ENCODE measurements at places on chromosomes 5 and 9.

GRCh38 chr5:6910950-6911349 is 197.7 kb downstream of the TENT4A start:
- H3K27ac ChIP-seq, result no peak overlapping the region
- no peaks in the 10 kb centered on the region for H3K36me3 ChIP-seq
- H3K27me3 ChIP-seq, result 0 out of 2 replicates have a peak, but pooled peaks cover 3% of the 10 kb centered on the region
- H3K4me3 ChIP-seq, result no peak overlapping the region
- no peak for DNase-seq
- no peaks in the 10 kb centered on the region for H3K4me1 ChIP-seq

GRCh38 chr5:73298772-73299630 is 126.0 kb downstream of the TMEM174 start:
- no peaks in the 10 kb centered on the region for H3K36me3 ChIP-seq
- peaks cover 12% of the 10 kb centered on the region for H3K27me3 ChIP-seq
- no peaks in the 10 kb centered on the region for H3K4me1 ChIP-seq
- no peak overlapping the region for H3K4me3 ChIP-seq
- DNase-seq, result no peak
- H3K27ac ChIP-seq, result no peak overlapping the region

- H3K4me1 ChIP-seq, result no peaks in the 10 kb centered on the region
- no peak overlapping the region for H3K27ac ChIP-seq
- DNase-seq, result no peak
Observed at GRCh38 chr9:99066571-99066970, 38.3 kb upstream of the TGFBR1 start.

- no peaks in the 10 kb centered on the region for H3K36me3 ChIP-seq
- peaks cover 6% of the 10 kb centered on the region for H3K4me1 ChIP-seq
- no peak overlapping the region for H3K4me3 ChIP-seq
- H3K27me3 ChIP-seq, result no peaks in the 10 kb centered on the region
- DNase-seq, result no peak
Observed at GRCh38 chr5:34580983-34581382, 75.1 kb upstream of the RAI14 start.

DNA sequence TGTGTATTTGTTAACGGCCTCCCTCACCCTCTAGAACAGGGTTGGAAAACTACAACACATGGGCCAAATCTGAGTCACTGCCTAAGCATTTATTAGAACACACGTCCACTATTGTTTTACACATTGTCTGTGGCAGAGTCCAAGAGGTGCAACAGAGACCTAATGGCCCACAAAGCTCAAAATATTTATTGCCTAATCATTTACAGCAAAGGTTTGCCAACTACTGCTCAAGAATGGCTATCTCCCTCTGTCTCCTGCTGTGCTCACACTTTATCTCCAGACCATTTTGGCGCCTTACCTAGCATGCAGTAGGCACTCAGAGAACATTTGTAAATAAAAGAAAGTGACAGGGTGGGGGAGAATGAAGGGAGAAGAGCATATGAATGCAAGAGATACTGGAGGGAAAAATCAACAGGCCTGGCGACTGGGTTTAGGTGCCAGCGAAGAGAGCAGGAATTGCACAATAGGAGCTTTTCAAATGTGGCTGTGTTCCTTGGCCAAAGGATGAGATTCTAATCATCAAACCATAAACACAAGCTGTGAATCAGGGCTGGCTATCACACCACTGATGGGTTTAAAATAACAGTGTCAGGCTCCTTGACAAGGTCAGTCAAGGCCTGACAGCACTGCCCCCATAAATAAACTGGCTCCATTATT is 80.3 kb downstream of the EPB41L4A start:
- H3K4me3 ChIP-seq, result no peak overlapping the region
- DNase-seq, result no peak
- H3K27ac ChIP-seq, result no peak overlapping the region
- no peaks in the 10 kb centered on the region for H3K27me3 ChIP-seq
- H3K4me1 ChIP-seq, result no peaks in the 10 kb centered on the region
- no peaks in the 10 kb centered on the region for H3K36me3 ChIP-seq

DNA sequence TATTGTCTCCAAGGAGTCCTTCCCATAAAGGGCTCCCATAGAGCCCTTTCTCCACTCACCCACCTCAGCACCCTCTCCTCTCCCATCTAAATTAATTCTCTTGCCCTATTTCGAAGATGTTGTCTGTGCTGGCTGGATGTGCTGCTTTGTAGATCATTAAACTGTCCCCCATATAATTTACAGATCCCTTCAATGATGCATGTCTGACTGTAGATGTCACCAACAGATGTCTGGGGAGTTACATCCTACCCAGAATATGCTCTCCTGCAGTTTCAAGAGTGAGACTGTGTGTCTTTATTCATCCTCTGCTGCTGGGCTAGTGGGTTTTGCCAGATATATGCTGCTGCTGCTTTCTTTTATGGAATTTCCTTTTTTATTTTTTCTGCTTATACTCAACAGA is 351.2 kb downstream of the MLLT3 start:
- no peak for DNase-seq
- H3K27me3 ChIP-seq, result no peaks in the 10 kb centered on the region
- no peak overlapping the region for H3K4me3 ChIP-seq
- H3K27ac ChIP-seq, result no peak overlapping the region
- H3K36me3 ChIP-seq, result no peaks in the 10 kb centered on the region

- H3K4me3 ChIP-seq, result no peak overlapping the region
- no peaks in the 10 kb centered on the region for H3K27me3 ChIP-seq
- no peaks in the 10 kb centered on the region for H3K4me1 ChIP-seq
- H3K36me3 ChIP-seq, result no peaks in the 10 kb centered on the region
- H3K27ac ChIP-seq, result no peak overlapping the region
Observed at GRCh38 chr5:158384535-158385481, 525.9 kb upstream of the CLINT1 start.
